ENCODE measurements at places on chromosomes 12 and 14.

DNA sequence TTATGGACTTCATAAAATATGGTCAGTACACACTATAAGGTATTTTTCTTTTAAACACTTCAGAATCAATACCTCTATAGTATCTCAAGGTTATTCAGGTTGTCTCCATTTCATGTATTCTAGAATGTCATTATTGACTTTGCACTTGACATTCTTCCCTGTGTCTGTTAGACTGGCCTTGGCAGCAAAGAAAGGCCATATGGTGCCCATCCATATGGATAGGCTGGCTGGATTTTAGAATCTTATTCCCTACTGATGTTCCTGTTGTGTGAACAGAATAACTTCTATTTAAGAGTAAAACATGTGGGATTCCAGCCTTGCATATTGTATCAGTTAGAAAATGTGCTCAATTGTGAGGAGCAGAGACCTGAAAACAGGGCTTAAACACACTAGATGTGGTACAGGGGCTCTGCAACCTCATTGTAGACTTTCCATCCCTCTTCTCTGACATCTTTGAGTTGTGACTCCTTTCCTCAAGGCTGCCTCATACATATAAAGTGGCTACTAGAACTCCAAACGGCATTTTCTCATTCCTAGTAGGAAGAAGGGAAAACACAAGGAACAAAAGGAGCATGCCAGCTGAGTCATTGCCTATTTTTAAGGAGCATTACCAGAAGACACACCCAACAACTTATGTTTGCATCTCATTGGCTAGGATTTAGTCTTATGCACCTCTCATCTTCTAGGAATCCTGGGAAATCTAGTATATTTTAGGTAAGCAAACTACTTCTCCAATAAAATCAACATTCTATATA lies 221.2 kb upstream of the TMPO start:
- DNase-seq, result no peak

DNA sequence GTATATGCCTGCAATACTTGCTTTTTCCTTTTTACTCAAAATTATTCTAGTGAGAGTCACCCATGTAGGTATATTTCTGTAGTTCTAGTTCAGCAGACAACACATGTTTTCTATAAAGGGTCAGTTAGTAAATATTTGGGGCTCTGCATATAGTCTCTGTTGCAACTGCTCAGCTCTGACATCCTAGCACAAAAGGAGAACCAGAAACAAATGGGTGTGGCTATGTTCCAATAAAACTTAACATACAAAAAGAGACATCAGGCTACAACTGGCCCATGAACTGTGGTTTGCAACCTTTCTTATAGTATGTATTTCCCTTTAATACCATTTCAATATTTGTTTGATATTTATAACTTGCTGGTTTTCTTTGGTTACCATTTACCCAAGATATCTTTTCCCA lies 11.9 kb downstream of the NT5DC3 start:
- no peak for DNase-seq

- no peak for DNase-seq
Measured at GRCh38 chr14:37598747-37599506, 3.5 kb downstream of the TTC6 start.

GRCh38 chr12:57099766-57100165 lies 10.9 kb downstream of the NAB2 start:
- DNase-seq, result no peak

DNA sequence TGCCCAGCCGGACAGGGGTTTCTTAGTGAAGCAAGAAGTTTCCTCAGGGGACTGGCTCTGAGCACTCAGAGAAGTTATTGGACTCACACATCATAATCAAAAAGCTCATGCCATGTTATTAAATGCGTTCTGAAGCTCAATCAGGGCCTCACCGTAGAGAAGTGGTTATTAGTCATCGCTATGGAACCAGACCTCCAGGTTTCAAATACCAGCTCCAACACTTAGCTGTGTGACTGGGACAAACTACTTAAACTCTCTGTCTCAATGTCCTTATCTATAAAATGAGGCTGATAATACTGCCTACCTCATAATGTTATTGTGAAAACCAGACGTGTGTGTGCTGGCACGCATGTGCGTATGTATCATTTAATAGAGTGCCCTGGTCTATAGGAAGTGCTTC lies 7.3 kb downstream of the STAT6 start:
- no peak for DNase-seq

All from MCF 10A (cell line).